ENCODE measurements at places on chromosomes 13 and 19.

GRCh38 chr13:92074658-92075057 is 676.2 kb downstream of the GPC5 start:
- DNase-seq, result no peak

DNA sequence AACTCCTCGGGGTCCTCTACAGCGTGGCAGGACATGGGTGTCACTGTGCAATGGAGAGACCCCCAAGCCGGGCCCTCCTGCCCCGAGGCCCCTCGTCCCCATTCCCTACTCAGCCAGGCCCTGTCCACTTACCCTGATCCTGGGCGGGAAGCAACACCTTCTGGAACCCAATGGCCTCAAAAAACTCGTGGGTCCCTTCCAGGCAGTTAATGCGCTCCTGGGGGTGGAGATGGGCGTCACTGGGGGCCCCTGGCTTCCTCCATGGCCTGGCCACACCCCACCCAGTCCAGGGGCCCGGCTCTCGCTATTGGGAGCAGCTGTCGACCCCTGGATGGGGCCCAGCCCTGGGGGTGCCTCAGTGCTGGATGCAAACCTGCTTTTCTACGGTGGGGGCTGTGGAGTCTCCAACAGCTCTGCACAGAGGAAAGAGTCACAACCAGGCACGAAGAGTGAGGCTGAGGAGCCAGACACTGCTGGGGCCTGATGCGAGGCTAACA is 10.8 kb downstream of the UBXN6 start:
- no peak for DNase-seq

- DNase-seq, result no peak
These were observed 318.1 kb downstream of the GPC5 start for GRCh38 chr13:91716436-91717065.

- DNase-seq, result no peak
These were observed 300.0 kb downstream of the NALCN start for GRCh38 chr13:101116341-101116740.

DNA sequence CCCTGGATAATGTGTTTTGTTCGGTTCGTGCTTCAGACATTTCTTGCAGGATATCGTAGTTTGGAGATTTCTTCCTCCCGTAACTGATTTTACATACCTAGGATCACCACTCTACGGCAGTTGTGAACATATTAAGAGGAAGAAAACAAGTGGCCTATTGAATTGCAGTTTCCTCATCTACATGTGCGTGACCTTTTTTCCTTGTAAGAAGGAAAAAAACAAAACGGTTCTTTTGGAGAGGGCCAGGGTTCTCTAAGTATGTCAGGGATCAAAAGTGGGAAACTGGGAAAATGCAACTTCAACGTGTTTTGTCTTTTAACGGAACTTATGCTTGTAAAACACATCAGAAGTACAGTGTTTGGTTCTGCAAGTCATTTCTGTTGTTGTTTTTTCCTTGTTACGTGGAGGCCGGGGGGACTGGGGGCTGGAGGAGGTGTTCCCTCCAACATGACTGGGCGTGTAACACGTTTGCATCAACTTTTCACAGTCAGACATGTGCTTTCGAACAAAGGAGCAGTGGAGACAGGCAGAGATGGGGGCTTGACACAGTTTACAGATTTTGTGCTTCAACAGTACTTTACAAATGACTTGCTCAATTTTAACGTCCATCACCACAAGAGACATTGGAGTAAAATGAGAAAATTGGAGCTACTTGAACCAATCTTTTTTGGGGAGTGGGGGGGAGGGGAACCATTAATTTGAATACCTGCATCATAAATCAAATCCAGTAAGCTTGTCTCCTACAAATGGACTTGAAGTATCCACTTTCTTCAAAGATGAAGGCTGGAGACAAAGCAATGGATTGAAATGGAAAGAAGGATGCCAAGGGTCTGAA is 3.8 kb downstream of the ZC3H4 start:
- peak; percentile 50 for DNase-seq

DNA sequence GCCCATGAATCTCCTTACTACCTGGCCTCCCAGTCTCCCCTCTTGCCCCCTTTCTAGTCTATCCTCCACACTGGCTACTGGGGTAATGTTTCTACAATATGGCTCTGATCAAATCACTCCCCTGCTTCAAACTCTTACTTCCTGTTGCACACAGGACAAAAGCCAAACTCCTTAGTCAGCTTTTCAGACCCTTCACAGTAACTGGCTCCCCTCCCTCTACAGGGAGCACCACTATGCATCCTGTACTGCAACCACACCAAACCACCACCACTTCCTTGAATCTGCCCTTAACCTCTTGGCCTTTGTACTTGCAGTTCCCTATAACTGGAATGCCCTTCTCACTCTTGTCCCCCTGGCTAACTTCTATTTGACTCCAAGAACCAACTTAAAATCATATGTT is 32.2 kb downstream of the DEDD2 start:
- no peak for DNase-seq

- no peak for DNase-seq
These were observed 109.5 kb downstream of the PDS5B start for GRCh38 chr13:32695602-32696250.

DNA sequence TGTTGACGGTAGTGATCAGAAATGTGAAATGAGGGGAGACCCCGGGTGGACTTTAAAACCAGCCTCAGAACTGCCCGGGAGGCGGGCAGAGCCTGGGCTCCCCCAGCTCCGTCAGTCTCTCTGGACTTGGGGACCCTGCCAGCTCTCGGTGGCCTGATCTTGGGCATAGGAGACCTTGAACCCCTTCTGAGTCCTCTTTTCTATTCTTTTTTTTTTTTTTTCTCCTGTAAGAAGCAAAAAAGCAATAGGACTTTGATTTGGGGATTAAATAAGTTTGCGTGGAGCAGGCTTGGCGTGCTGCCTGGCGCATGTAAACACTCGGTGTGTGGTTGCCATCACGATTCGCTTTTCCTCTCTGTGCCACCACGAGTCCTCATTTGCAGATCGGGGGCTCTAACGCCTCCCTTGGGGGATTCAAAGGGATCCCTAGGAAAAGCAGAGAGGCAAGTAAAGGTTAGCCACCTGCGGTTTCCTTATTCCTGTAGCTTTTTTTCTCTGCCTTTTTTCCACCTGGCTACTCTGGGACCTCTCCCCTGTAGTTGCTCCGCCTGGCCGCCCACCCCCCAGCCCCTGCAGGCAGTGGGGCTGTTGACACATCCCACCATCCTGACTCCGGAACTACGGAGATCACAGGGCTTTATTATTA is 1.3 kb downstream of the SAFB start:
- DNase-seq, result no peak

- peak; percentile 30 for DNase-seq
These were observed 441.0 kb downstream of the COG6 start for GRCh38 chr13:40096357-40096901.

DNA sequence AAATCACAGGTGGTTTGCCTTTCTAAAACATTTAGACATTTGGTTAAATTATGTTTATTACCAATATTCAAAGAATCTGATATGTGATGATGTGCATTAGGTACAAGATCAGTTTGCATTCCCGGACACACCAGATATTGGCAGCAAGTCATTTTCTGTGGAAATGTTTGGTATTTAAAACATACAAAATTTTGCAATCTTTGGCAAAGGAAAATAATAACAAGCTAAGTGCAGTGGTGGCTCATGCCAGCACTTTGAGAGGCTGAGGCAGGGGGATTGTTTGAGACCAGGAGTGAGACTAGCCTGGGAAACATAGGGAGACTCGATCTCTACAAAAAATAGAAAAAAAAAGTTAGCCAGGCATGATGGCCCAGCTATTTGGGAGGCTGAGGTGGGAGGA is 29.1 kb upstream of the TSC22D1 start:
- no peak for DNase-seq

DNA sequence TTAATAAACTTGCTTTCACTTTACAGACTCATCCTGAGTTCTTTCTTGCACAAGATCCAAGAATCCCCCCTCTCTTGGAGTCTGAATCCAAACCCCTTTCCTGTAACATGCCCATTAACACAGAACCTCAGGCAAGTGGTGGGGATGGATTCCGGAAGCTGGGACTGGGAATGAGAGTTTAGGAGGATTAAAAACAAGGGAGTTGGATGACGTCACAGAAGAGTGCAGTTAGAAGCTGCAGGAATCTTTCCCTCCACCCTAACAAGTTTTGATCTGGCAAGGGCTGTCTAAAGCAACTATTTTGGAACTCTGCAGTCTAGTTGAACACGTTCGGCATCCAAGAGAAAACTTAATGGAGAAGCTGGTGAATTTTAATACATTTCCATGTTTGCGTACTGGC is 48.2 kb upstream of the PEPD start:
- no peak for DNase-seq

GRCh38 chr13:38670627-38671026 is 16.2 kb upstream of the FREM2 start:
- no peak for DNase-seq

DNA sequence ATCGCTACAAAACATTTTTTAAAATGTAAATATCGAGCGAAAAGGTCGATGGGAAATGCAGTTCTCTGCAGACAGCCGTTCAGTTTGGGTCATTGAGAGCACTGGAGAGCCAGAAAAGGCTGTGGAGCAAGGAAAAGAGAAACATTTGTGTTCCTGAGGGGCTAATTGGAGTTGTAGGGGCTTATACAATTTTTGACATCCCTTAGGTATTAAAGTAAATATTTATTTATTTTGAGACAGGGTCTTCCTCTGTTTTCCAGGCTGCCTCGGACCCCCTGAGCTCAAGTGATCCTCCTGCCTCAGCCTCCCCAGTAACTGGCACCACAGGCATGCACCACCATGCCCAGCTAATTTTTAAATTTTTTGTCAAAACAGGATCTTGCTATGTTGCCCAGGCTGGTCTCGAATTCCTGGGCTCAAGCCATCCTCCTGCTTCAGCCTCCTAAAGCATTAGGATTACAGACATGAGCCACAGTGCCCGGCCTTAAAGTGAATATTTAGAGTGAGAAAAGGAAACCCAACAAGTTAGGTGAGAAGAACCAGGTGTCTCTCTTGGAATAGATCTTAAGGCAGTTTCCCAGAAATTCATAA is 825 bp upstream of the YIF1B start:
- no peak for DNase-seq

GRCh38 chr13:23777575-23777870 is 111.7 kb downstream of the MIPEP start:
- DNase-seq, result no peak

- no peak for DNase-seq
These were observed 20.4 kb upstream of the MAB21L1 start for GRCh38 chr13:35496761-35497386.

DNA sequence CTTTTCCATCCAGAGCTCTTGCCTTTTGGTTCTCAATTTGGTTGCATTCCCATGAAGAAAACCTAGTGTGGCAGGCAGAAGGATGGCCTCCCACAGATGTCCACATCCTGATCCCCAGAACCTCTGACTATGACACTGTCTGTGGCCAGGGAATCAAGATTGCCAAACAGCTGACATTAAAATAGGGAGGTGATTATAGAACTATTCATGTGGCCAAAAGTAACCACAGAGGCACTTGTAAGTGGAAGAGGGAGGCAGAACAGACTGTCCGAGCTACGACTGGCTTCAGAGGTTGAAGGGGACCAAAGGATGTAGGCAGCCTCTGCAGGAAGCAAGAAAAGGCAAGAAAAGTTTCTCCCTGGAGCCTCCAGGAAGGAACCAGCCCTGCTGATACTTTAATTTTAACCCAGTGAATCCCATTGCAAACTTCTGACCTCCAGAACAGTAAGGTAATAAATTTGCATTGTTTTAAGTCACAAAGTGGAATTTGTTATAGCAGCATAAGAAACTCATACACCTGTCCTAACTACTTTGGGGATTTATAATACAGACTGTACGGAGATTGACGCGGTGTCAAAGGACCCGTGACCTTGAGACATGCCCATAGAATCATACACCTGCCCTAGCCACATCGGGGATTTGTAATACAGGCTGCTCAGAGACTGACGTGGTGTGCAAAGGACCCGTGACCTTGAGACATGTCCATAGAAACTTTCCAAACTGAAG is 106.5 kb downstream of the ATP11A start:
- DNase-seq, result no peak

GRCh38 chr13:104759069-104759468 is 1692.9 kb upstream of the SLC10A2 start:
- DNase-seq, result no peak

DNA sequence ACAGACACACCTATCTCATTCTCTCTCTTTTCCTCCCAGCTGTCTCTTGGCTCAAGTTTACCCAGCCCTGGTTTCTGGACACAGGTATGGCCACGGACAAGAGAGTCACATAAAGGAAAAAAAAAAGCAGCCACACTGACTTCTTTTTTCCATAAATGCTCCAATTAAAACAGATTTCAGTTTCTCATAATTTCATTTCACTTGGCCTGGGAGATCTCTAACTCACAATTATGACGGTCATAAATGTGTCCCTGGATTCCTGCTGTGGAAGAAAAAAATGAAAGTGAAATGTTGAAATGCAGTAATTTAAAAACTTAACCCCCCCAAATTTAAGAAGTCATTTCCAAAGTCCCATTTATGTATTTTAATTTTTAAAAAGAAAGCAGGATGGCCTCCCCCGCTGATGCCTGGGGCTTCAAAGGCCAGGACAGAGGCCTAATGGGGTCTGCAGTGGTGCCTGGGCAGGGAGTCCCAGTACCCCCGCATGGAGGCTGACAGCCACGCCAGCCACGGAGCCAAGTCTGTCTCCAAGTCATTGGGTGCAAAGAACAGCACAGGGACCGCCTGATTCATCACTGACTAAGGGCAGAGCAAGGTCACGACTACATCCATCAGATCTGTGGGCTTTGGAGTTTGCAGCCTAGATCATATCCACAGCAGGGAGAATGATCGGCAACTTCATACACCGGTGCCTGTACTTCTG is 79.7 kb downstream of the TSHZ3 start:
- DNase-seq, result no peak

DNA sequence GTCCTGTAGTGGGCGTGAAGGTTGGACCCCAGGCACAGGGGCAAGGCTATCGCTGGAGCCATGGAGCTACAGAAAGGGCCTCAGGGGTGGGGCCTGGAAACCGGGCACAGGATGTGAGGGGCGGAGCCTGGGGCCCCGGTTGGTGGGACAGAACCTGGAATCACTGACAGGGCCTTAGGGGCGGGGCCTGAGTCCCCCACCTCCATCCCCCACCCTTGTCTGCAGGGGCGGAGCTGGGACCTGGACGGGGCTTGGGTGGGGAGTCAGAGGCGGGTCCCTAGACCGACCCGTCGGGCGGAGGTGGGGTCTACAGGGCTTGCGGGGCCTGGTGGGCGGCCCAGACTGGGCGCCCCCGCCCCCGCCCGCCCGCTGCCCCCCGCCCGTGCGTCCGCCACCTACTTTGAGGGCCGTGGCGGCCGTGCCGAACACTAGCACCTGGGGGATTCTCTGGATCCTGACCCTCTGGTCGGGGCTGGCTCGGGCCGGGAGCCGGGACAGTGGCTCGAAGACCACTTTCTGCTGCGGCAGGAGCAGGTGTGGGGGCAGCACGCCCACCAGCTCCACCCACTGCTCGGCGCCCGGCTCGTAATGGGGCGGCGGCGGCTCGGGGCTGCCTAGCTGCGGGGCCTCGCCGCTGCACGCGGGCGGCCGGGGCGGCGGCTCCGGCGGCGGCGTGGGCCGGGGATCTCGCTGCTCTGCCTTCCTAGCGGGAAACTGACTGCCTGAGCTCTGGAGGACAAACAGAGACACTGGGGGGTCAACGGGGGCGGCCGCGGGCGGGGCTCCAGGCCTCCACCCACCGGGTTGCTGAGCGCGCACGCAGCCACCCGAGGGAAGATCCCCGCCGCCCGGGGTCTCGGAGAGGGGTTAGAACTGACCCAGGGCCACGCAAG is 26.3 kb downstream of the DCAF15 start:
- peak; percentile 33 for DNase-seq

Data from stimulated activated CD8-positive, alpha-beta memory T cell treated with anti-CD3 and anti-CD28 coated beads, Interleukin-15, amount 100 ng/mL, for 48 hours (primary cell).